ENCODE measurements at places on chromosomes 4 and X.

GRCh38 chr4:110625576-110626257, 2.8 kb upstream of the PITX2 start:
- DNase-seq = no peak

DNA sequence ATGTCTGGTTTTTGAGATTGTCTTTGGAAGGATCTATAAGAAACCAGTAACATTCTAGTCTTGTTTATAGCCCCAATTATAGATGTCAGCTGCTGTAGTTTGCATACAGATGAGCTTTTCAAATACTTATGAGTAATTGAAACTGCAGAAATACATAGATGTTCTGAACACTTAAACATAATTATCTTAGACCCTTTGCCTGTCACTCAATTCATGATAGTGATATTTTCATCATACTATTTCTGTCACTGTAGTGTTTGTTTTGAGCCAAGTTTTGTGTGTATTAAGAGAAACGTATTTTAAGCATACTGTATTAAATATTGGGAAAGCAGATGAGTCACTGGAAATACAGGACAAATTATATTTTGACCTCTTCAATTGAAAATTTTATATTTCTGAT, 69.8 kb upstream of the SMARCA5 start:
- DNase-seq = no peak

GRCh38 chr4:15779306-15779705, 1.2 kb downstream of the CD38 start:
- no peak for DNase-seq

- DNase-seq = no peak
Measured at GRCh38 chr4:76494871-76495590, 60.0 kb downstream of the SHROOM3 start.

GRCh38 chrX:18889346-18890048, 94.4 kb downstream of the PHKA2 start:
- no peak for DNase-seq

DNA sequence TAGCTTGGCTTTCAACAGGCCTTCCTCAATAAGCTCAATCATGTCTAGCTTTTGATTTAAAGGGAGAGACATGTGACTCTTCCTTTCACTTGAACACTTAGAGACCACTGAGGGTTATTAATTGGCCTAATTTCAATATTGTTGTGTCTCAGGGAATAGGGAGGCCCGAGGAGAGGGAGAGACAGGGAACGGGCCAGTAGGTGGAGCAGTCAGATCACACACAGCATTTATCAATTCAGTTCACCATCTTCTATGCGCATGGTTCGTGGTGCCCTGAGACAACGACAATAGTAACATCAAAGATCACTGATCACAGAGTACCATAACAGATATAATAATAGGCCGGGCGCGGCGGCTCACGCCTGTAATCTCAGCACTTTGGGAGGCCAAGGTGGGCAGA, 17.8 kb downstream of the ZNF81 start:
- no peak for DNase-seq

DNA sequence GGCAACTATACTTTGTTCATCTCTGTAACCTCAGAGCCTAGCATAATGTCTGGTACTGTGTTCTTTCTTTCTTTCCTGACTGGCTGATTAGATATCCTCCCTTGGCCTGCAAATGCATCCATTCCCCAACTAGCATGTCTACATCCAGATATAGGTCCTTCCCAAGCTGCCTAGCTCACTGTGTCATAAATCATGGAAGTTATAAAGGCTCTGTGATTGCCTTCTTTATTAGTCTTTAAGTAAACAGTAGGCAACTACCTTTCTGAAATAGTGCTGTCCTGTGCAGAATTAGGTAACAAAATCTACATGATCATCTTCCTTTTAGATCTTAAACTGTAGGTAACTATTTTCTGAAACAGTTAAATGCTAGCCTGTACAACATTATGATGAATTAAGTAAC, 224.5 kb downstream of the DLG3 start:
- no peak for DNase-seq

- no peak for DNase-seq
Measured at GRCh38 chrX:10158279-10159144, 1.7 kb downstream of the CLCN4 start.

DNA sequence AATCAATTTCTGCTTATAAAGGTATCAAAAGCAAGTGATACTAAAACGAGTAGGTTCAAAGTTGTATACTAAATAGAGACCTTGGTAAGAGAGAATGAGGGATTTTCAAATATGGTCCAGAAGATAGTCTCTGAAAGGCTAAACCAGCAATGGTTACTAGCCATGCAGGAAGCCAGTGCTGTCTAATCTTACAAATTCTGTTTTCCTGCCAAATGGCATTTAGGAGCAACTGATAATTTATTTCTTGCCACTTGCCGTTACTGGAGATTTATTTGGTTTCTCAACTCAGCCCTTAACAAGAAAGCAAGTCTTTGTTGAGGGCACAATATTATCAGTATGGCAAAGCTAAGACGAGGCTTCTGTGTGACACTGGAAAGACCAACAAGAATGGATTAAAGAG, 47.2 kb downstream of the MAP7D3 start:
- no peak for DNase-seq

DNA sequence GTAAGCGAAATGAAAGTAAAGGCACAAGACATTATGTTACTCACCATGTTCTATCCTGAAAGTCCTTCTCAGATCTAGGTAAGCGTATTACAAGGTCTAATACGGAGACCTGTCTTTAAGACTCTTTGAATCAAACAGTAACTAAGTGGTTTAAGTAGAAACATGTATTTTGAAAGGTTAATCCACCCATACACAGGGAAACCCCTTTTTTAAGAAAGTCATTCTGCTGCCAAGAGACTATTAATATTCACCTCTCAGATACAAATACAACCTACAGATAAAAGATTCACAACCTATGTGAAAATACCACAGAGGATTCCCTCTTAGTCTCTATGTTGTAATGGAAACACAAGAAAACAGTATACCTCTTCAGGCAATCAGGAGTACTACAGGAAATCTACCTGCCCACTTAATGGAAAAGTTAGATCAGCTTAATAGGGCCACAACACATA, 63.2 kb upstream of the TNIP3 start:
- no peak for DNase-seq

DNA sequence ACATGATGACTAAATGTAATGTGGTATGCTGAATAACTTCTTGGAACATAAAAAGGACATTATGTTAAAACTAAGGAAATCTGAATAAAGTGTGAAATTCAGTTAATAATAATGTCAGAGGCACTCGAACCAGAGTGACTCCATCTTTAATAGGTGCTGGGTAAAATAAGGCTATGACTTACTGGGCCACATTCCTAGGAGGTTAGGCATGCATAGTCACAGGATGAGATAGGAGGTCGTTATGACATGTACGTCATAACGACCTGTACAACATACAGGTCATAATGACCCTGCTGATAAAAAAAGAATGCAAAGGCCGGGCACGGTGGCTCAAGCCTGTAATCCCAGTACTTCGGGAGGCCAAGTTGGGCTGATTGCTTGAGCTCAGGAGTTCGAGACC, 28.9 kb upstream of the OPHN1 start:
- DNase-seq = no peak

DNA sequence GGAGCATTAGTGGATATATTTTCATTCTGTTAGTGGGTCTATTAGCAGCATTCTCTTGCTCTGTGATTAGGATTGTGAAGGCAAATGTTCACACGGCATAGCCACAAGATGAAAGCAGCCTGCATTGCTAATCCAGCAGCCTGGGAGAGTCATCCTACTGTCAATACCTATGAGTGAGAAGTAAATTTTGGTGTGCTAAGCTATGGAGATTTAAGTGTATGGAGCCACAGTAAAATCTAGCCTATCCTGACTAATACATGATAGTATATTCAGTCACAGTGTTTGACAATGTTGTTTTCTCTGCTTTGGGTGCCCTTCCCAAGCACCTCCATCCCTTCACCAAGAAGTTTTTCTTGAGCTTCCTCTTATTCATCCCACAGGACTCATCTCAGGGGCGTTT, 47.2 kb upstream of the TMPRSS11F start:
- DNase-seq = no peak

- no peak for DNase-seq
Measured at GRCh38 chrX:74383611-74384010, 37.7 kb upstream of the SLC16A2 start.

DNA sequence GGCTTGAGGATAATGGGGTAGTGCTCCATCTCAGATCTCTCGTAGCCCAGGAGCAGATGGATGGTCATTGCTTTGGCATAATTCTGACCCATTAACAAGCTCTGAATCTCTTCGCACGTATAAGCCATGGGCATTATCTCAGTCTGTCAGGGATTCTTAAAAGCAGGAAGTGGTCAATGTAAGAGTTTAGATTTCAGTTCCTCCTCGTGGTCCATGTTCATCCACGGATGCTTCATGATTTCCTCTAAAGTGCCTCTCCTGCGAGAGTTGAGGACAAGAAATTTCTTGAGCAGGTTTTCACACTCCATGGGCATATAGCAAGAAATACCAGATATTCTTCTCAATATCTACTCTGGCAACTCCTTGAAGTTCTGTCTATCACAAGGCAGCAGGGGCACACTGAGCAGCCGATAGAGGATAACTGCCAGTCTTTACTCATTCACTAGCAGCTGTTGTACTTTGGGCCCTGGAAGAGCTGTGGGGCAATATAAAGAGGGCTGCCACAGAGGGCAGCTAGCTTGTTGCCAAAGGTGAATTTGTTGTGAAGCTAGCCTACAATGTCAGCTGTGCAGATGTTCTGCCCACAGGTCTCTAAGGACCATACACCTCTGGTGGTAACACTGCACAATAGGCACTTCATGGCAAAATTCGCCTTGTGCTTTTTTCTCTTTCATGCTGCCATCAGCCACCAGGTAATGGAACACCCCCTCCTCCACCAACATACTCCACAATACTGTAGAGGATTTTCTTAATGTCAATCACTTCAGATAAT, 52.0 kb upstream of the WDR17 start:
- DNase-seq = no peak

DNA sequence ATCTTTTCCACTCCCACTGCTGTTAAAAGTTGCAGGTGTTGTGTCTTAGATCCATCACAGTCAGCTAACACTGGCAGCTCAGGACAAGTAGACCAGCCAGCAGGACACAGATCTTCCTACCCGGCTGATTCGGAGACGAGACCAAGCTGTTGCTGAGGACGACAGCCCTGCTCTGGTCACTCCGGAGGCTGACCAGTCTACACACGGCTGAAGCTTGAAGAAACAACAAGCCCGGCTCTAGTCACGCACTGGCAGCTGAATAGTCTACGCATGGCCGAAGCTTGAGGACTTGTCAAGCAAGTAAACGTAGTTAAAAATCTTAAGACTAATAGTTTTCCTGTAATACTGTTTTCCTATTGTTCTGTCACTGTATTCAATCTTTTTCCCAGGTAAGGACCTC, 1.8 kb downstream of the ACOX3 start:
- DNase-seq = no peak

GRCh38 chrX:11665168-11666111, at the start of gene ARHGAP6:
TSS of gene ARHGAP6 (minus strand) at chrX:11665920. CDS start at chrX:11664828, 1,092 bp downstream.
- no peak for DNase-seq

DNA sequence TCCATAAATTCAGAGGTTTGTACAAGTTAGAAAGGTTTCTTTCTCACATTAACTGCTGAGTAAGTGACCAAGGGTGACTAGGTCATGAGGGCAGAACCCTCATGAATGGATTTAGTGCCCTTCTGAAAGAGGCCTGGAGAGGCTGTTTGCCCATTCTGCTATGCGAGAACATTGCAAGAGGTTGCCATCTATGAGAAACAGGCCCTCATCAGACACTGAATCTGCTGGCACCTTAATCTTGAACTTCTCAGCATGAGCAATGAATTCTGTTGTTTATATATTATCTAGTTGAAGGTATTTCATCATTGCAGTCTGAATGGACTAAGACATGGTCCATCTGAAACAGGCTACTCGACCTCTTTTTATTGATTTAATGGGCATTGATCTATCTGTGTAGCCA, 96.2 kb upstream of the GPRIN3 start:
- DNase-seq = no peak

DNA sequence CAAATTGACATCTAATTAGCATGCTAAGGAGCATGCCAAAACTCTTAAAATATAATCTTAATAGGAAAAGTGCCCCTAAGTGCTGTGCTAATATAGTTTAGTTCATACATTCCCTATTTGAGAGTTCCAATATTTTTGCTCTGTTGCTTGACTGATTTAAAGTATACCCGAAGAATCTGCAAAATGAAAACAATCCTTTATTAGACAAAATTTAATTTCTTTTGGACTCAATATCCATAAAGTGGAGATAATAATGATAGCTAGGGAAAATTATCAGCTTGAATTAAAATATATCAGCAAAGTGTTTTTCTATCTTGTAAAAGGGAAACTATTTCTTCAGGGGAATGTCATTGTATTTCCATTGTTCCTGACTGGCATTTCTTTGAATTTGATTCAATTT, 196.0 kb upstream of the NPY2R start:
- no peak for DNase-seq

DNA sequence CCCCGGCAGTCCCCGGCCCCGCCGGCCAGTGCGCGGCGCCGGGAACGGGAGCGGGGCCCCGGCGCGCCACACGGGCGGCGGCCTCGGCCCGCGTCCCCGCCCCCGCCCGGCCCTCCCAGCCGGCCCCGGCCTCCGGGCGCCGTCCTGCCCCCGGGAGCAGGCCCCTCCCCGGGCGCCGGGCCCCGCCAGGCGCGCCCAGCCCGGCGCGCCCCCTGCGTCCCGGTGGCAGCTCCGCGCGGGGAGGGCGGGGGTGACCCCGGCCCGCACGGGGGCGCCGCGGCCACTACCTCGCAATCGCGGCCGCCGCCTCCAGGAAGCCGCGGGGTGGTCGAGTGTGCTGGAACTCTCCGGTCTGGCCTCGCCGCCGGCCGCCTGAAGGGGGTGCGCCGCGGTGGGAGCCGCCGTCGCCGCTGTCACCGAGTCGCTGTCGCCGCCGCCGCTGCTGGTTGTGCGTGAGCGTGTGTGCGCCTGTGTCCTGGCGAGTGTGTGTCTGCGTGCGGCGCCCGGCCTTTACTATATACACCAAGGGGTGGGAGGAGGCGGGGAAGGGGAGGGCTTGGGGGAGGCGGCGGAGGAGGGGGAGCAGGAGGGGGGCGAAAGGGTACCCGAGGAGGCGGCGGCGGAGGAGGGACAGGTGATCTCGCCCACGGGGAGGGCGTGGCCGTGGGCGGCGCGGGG, at the start of gene RAI2:
Gene RAI2, minus strand, starts transcription at position 488 of the 678 bp plus-strand sequence. CDS start 59,288 bp downstream, outside the sequence.
- no peak for DNase-seq

GRCh38 chr4:148076964-148077363, 345.1 kb downstream of the ARHGAP10 start:
- no peak for DNase-seq

DNA sequence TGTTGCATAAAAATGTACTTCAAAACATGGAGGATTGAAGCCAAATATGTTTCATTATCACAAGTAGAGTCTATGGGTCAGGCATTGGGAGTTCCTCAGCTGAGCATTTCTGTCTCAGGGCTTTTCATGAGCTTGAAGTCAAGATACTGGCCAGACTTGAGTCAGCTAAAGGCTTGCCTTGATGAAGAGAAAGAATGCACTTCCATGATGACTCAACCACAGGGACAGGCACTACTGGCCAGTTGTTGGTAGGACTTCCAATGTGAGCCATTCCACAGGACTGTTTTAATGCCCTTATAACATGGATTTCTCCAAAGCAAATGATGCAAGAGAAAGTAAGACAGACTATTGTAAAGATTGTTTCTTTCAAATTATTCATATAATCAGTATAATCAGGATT, 895.6 kb downstream of the RAB28 start:
- DNase-seq = no peak

- DNase-seq = no peak
Measured at GRCh38 chrX:74535408-74536151, 78.8 kb downstream of the RLIM start.
